Activated T-helper 1 cell treated with anti-CD3 and anti-CD28 coated beads, Interleukin-2, amount 50 U/mL, for 16 hours (primary cell): ENCODE measurements at places on chromosomes 2 and 18.
A peak's percentile ranks its signal among the peaks of the same experiment; 100 is the strongest.

DNA sequence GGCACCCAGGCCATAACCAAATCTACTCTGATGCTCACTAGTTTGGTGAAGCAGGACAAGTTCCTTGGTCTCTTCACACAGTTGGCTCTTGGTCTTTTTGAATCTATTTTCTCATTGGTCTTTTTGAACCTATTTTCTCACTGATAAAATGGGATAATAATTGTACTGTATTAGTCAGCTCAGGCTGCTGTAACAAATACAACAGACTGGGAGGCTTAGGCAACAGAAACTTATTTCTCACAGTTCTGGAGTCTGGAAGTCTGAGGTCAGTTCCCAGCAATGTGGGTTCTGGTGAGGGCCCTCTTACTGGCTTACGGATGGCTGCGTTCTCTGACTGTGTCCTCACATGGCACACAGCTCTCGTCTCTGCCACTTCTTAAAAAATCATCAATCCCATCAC lies 63.5 kb downstream of the C1D start:
- no peak for DNase-seq

DNA sequence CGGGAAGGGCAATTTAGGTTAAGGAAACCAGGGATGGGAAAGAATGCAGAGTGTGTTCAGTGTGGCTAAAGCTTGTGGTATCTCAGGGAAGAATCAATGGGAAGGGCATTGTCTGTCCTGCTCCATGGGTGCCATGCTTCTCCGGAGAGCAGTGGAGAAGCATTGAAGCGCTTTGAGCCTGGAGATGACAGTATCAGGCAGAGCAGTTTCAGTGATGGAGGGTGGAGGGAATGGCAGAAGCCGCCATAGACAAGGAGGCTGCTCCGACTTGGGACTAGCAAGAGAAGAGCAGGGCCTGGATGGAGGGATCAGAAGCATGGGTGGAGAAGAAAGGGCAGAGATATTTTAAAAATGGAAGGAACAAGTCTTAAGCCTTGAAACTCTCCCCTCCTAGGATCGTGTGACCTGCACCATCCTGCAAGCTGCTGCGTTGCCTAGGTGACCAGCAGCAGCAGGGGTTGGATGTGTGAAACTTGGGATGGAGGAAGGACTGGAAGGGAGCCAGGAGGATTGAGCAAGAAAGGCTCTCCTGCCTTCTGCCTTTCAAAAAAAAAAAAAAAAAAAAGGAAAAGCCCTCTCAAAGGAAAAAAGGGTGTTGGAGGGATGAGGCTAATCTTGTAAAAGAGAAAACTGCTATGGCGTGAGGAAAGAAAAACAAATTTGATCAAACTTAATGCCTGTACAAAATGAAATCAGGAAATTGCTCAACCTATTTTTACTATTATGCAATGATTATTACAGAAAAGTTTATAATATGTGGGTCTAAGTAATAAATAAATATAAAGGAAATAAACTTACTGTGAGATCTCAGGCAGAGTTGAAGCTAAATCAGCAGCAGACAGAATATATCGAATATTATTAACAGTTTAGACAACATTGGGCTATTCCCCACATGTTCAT lies 493.8 kb upstream of the NRP2 start:
- no peak for DNase-seq

DNA sequence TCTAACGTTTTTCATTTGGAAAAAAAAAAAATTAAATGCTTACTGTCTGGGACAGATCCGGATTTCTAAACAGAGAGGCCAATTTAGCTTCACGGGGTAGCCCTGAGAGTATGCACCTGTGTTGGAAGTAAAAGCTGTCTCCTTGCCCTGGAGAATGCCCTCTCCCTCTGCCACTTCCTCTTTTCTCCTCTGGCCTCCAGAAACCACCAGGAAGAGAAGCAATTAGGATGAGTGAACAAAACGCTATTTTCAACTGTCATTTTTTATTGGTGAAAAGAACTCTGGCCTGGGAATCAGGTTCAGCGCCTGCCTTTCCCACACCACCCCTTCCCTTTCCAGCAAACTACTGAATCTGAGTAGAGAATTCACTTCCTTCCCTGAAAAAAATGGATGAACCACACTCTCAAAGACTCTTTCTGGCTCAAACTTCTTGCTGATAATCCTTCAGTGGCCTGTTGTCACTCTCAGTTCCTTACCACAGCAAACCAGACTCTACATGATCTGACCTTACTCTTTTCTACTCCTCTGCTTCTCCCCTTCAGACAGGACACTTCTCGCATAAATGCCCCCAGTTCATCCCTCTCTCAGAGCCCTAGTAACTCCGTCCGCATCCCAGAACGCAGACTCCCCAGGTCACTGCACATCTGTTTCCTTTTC lies 29.8 kb downstream of the KLF7 start:
- DNase-seq, result no peak

GRCh38 chr2:223051693-223052289 lies at the start of gene KCNE4:
Gene KCNE4, plus strand, starts transcription at chr2:223052190. Its CDS starts 641 bp downstream, at chr2:223052831.
- DNase-seq, result no peak

DNA sequence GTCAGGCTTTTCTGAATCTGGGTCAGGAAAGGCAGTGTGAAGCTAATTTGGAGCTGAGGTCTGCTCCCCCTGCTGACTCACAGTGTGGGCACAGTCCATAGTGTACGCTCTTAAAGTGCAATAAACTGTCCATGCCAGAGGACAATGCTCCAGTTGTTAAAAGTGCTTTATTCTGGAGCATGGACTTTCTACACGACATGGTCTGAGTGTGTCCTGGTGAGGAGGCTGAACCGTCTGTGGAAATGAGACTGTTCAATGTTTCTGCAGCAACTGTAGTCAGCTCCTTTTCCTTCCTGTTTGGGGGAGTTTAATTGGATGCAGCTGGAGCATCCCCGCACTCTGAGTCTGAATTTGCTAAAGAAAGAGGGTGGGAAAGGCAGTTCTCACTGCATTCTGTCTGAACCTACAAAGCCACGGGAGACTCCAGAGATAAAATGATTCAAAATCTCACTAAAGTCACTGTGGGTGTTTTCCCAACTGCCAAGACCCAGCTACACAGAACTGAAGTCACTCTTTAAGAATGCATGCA lies 110.2 kb upstream of the TRIB2 start:
- DNase-seq, result no peak

GRCh38 chr2:65055422-65056214 lies 598 bp upstream of the CEP68 start:
- no peak for DNase-seq

- no peak for DNase-seq
Observed at GRCh38 chr2:15738225-15738546, 146.5 kb downstream of the DDX1 start.

- DNase-seq, result no peak
Observed at GRCh38 chr2:150681120-150681804, 193.8 kb upstream of the RND3 start.

- DNase-seq, result peak; percentile 49
Observed at GRCh38 chr2:25309402-25309801, 32.3 kb downstream of the DNMT3A start.

DNA sequence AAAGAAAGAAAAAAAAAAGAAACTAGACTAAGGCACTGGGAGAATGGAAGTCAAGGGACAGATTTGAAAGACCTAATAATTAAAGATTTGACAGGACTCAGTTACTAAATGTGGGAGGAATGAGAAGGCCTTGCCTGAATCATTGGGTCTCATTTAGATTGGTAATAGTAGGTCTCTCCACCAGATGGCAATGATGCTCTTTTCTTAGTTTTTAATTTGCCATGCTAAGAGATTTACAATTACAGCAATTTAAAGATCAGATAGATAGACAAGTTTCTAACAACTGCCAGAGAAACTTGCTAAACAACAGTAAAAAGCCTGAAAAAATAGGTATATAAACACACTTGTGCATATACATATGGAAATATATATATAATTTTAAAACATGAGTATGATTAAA lies 153.0 kb downstream of the TMEM247 start:
- no peak for DNase-seq

GRCh38 chr18:43322132-43322531 lies 44.8 kb upstream of the SYT4 start:
- DNase-seq, result no peak

GRCh38 chr2:59025157-59025757 lies 784.1 kb upstream of the FANCL start:
- DNase-seq, result no peak

- DNase-seq, result no peak
Observed at GRCh38 chr18:46748466-46748865, 8.4 kb downstream of the ST8SIA5 start.

DNA sequence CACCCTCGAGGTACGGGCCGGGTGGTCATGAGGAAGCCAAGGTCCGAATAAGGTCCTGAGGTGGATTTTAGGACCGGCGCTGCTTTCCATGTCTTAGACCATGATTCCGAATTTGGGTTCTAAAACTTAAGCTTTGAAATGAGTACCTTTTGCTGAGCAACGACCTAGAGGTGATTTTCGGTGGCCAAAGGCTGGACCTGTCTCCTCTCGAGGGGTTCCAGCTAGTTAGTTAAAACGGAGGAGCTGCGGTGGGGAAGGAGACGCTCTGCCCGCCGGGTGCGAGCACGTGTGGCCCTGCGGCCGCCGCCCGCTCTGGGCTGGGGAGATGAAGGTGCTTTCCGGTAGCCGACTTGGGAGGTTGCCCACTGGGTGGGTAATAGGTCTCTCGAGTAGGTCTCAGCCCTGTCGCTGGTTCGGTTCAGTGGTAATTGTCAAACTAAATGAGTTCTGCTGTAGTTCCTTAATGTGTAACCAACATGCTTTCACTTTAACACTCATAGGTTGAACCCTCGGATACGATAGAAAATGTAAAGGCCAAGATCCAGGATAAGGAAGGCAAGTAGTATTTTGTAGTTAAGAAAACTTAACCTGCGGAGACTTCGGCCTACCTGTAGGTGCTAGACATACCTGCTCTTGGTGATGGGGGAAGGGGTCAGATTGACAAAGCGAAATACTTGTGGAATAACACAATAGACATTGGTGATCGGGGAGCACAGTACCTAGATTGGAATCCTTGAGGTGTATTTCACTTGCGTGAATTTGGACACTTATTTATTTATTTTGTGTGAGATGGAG lies 572 bp downstream of the RPS27A start:
- peak; percentile 27 for DNase-seq

DNA sequence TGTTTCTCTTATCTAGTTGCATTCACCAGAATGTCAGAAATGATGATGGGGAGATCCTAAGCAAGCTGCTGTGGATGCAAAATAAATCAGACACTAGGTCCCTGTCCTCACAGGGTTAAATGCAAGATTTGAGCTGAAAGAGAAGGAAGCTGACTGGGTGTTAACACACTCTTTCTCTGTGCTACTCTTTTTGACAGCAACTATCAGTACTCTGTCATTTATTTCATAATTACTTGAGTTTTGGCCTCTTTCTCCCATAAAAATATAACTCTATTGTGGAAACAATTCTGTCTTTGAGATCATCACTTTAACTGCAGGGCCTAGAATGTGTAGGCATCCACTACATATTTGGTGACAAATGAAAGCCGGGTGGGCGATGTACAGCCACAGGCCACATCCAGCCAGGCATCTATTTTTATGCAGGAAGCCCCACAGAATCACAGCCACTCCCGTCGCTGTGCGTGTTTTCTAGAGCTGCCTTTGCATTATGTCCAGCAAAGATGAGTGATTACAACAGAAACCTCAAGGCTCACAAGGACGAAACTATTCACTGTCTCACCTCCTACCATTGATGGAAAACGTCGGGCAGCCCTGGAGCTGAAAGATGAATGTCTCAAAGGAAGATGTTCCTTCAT lies 849.0 kb downstream of the RNF144A start:
- DNase-seq, result no peak

- no peak for DNase-seq
Observed at GRCh38 chr2:170512266-170512665, 202.9 kb upstream of the SP5 start.

GRCh38 chr2:109474319-109474825 lies 139.4 kb downstream of the SEPTIN10 start:
- no peak for DNase-seq

DNA sequence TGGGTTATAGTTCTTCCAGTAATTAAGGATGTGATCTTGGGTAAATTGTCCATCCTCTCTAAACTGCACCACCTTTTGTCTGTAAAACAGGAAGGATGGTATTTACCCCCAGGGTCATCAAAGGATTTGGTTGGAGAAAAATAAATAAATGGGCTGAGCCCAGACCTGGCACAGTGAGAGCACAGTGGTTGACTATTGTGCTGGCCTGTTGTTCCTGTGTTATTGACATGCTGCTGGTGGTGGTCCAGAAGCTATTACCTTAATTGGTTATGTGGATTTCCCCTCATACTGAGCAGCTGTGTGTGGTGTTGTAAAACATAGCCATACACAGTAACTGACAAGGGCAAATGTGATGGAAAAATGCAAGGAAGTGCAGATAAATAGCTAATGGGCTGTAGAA lies 746 bp upstream of the IL37 start:
- DNase-seq, result no peak

DNA sequence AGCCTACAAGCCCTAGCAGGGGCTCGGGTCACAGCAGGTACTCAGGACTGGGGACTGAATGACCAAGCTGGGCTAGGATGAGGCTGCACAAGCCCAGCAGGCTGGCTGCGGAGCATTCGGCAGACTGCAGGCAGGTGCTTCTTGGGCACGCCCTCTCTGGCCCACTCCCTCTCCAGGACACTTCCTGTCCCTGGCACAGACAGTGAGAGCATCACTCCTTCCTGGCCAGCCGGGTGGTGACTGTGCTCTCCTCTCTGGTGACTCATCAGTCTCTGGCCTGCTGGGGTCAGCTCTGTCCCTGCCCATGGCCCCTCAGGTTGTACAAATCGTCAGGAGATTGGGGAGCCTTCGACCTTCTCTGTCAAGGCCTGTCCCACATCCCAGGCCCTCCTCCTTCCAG lies 22.5 kb downstream of the C1QL2 start:
- DNase-seq, result no peak

DNA sequence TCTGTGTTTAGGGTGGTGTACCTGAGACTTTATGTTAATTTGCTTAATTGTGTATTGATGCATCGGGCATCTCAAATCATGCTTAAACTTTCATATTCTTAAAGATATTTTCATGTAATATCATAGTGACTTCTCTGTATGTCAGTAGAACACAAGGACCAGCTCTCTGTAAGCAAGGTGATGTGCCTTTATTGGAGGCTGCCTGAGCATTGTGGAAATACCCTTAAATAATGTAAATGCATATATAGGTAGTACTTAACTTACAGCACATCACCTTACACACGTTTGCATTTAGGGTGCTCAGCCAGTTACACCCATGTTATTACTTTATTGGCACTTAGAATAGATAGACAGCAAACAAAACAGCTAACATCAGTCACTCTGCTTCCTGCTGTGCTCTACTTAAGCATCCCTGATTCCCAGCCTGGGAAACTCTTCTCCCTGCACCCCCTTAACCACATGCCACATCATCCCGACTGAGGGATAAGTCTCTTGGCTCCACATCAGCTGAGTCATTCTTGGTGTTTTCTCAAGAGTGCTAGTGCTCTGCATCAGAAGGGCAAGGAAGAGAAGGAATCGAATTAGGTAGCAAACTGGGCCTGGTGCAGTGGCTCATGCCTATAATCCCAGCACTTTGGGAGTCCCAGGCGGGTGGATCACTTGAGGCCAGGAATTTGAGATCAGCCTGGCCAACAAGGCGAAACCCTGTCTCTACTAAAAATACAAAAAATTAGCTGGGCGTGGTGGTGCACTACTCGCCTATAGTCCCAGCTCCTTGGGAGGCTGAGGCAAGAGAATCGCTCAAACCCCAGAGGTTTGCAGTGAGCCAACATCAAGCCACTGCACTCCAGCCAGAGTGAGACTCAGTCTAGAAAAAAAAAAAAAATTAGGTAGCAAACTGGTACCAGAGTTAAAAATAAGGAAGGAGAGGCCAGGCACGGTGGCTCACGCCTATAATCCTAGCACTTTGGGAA lies 108.7 kb downstream of the MAP3K20 start:
- DNase-seq, result no peak

GRCh38 chr2:71460056-71460455 lies 6.7 kb downstream of the DYSF start:
- no peak for DNase-seq
